Nasal cavity respiratory epithelium epithelial cell of viscerocranial mucosa (primary cell): ENCODE measurements at places on chromosomes 2 and 18. TPM values are rescaled to one million over a fixed set of nuclear protein-coding genes. Genes with fewer than 3 reads are reported as not detected.

The TAF1B gene
- 17.0 and 45.5 TPM in 2 replicates for total RNA-seq

The PGAP1 gene
- total RNA-seq: 7.2 and 17.2 TPM in 2 replicates

The PRKAG3 gene
- not detected in 2 replicates for total RNA-seq

The RAMP1 gene
- 0.34 and 3.9 TPM in 2 replicates for total RNA-seq

The TTC21B gene
- total RNA-seq: 16.7 and 20.1 TPM in 2 replicates

The KHK gene
- 0.34 and 0.78 TPM in 2 replicates for total RNA-seq

The SPP2 gene
- not detected in 2 replicates for total RNA-seq

The ANKRD53 gene
- total RNA-seq: 0.07 TPM in 1 of 2 replicates, not detected in the other

The ALK gene
- total RNA-seq: 0.14 TPM in 1 of 2 replicates, not detected in the other

The ABI2 gene
- 10.9 and 17.2 TPM in 2 replicates for total RNA-seq

The EFHD1 gene
- total RNA-seq: 0.07 TPM in 1 of 2 replicates, not detected in the other

The PSME4 gene
- total RNA-seq: 67.0 and 67.8 TPM in 2 replicates

The ALKAL2 gene
- total RNA-seq: not detected in 2 replicates

The ANKRD36 gene
- 8.5 and 20.7 TPM in 2 replicates for total RNA-seq

The RTP5 gene
- total RNA-seq: not detected in 2 replicates

The SERPINB10 gene
- total RNA-seq: under 0.01 and 0.43 TPM in 2 replicates

The TGOLN2 gene
- 31.8 and 72.2 TPM in 2 replicates for total RNA-seq

The MYO5B gene
- 53.4 and 57.1 TPM in 2 replicates for total RNA-seq

The TBR1 gene
- total RNA-seq: under 0.01 TPM in 1 of 2 replicates, not detected in the other

The UPP2 gene
- not detected in 2 replicates for total RNA-seq

The CPLX4 gene
- total RNA-seq: not detected in 2 replicates

The RGPD3 gene
- total RNA-seq: 0.34 and 0.43 TPM in 2 replicates

The YWHAQ gene
- 197 and 290 TPM in 2 replicates for total RNA-seq

The PTPN4 gene
- 40.0 and 46.3 TPM in 2 replicates for total RNA-seq

The ARL6IP6 gene
- total RNA-seq: 20.5 and 30.8 TPM in 2 replicates

The TUBA4B gene
- not detected in 2 replicates for total RNA-seq

The LOXL3 gene
- 0.28 and 0.34 TPM in 2 replicates for total RNA-seq

The ACTR1B gene
- 28.4 and 37.8 TPM in 2 replicates for total RNA-seq

The BMP10 gene
- not detected in 2 replicates for total RNA-seq

The SERPINB11 gene
- under 0.01 and 0.93 TPM in 2 replicates for total RNA-seq

The STPG4 gene
- under 0.01 and 0.07 TPM in 2 replicates for total RNA-seq
